Esophagus (tissue), 2 donors: ENCODE measurements at places on chromosomes 1 and 21. TPM values are rescaled to one million over a fixed set of nuclear protein-coding genes. Genes with fewer than 3 reads are reported as not detected.

The PGLYRP4 gene
- 3.3 TPM for polyA plus RNA-seq

The RORC gene
- 1.5 TPM for polyA plus RNA-seq

The IVL gene
- 161 TPM for polyA plus RNA-seq

The NR1I3 gene
- 0.07 TPM for polyA plus RNA-seq

The CA14 gene
- polyA plus RNA-seq, result 0.06 TPM

The PGBD5 gene
- polyA plus RNA-seq, result 0.22 TPM

The GNAT2 gene
- not detected for polyA plus RNA-seq

The FCMR gene
- 0.90 TPM for polyA plus RNA-seq

The PRR9 gene
- not detected for polyA plus RNA-seq

The CD1D gene
- polyA plus RNA-seq, result 0.27 TPM

The KCNE2 gene
- 0.07 TPM for polyA plus RNA-seq
